Suprapubic skin (tissue), 4 donors: ENCODE measurements at places on chromosomes 2 and 18. TPM values are rescaled to one million over a fixed set of nuclear protein-coding genes. Genes with fewer than 3 reads are reported as not detected.

Gene SCYGR8
- total RNA-seq = 2.3 TPM

Gene TSHZ1
- 15.2 TPM for total RNA-seq

Gene CNDP1
- total RNA-seq = not detected

Gene SPP2
- not detected for total RNA-seq

- H3K4me1 ChIP-seq = peaks cover 4% of the 10 kb centered on the region
- H3K27me3 ChIP-seq = no peaks in the 10 kb centered on the region
- no peak for DNase-seq
- H3K27ac ChIP-seq = no peak overlapping the region
- H3K36me3 ChIP-seq = peaks cover 28% of the 10 kb centered on the region
These were observed 286.2 kb upstream of the EPAS1 start for GRCh38 chr2:46010925-46011490.

DNA sequence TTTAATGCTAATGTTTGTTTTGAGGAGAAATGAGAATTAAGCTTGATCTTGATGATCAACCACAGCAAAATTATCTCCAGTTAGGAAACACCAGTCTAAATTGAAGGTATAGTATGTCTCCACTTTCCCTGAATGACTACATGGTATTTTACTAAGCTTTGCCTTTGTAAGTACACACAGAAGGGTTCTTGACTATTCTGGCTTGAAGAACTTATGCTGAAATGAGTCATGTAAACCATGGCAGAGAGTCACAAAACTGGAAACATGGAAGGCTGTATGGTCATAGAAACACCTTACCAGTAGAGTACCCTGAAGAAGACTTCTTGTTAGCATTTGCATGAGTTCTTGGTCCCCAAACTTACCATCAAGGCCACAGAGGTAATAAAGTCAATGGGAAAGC, 250.5 kb downstream of the SLC8A1 start:
- no peaks in the 10 kb centered on the region for H3K27me3 ChIP-seq
- DNase-seq = no peak
- H3K36me3 ChIP-seq = no peaks in the 10 kb centered on the region
- no peak overlapping the region for H3K27ac ChIP-seq
- no peak overlapping the region for H3K4me3 ChIP-seq

DNA sequence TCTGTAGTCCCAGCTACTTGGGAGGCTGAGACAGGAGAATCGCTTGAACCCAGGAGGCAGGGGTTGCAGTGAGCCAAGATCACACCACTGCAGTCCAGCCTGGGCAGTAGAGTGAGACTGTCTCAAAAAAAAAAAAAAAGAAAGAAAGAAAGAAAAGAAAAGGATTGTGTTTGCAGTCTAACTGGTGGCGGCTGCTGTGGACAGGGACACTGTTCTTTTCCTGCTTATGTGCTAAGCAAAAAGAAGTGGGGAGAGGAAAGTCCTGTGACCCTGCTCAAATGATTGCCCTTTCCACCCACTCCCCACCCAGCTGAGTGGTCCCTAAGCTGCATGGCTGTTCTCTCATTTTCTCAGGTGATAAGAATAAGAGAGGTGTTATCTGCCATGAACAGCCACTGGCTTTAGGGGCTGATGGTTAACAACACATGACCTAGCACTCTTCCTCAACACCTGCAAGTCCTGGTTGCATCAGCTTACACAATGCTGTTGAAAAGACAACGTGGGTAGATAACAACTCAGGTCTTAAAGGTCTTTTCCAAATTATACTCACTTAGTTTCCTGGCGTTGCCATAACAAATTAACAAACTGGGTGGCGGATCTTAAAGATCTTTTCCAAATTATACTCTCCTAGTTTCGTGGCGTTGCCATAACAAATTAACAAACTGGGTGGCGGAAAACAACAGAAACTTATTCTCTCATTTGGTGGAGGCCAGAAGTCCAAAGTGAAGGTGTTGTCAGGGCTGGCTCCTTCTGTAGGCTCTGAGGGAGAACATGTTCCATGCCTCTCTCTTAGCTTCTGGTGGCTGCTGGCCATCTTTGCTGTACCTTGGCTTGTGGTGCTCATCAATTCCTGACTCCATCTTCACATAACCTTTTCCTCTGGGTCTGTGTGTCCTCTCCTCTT, 90.3 kb upstream of the RTN4 start:
- DNase-seq = no peak
- no peaks in the 10 kb centered on the region for H3K27me3 ChIP-seq
- H3K4me3 ChIP-seq = no peak overlapping the region
- H3K4me1 ChIP-seq = peaks cover 20% of the 10 kb centered on the region
- H3K27ac ChIP-seq = peak overlapping the region; percentile 38
- H3K36me3 ChIP-seq = no peaks in the 10 kb centered on the region

DNA sequence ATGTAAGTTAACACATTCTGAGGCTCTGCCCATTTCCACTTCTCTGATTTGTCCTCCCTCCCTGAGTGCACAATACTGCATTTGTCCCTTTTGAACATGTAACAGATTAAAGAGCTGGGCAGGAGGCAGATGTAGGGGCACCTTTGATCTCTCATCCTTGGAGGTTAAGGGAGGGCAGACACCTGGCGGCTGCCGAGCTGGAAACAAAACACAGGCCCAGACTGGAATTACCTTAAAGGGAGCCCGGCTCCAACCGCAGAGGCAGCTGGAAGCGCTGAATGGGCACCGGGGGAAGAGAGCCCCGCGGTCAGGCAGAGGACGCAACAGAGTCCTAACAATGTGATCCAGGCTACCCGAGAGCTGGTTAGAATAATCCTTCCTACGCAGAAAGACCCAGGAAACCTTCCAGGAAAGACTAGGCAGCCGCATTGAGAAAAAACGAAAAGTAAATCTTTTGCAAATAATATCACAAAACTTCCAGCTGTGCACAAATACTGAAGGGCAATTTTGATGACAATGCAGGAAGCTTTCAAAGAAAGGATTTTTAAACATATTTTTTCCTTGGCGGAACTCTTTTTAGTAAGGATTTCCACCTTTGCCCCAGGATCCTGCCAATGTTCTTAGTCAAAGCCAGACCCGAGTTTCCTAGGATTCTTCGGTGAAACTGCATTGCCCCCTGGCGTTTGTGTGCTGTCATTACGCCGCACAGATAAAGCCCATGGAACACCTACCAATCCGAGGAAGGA, 216.0 kb downstream of the TGIF1 start:
- H3K4me3 ChIP-seq = peak overlapping the region; percentile 37
- peaks cover 15% of the 10 kb centered on the region for H3K4me1 ChIP-seq
- H3K36me3 ChIP-seq = no peaks in the 10 kb centered on the region
- peak overlapping the region; percentile 61 for H3K27ac ChIP-seq
- no peaks in the 10 kb centered on the region for H3K27me3 ChIP-seq
- peak; percentile 88 for DNase-seq

GRCh38 chr18:59044855-59045254, 94.8 kb upstream of the SEC11C start:
- DNase-seq = no peak
- H3K4me3 ChIP-seq = no peak overlapping the region
- no peaks in the 10 kb centered on the region for H3K27me3 ChIP-seq

- DNase-seq = no peak
- no peaks in the 10 kb centered on the region for H3K27me3 ChIP-seq
- no peaks in the 10 kb centered on the region for H3K36me3 ChIP-seq
- no peak overlapping the region for H3K27ac ChIP-seq
- H3K4me1 ChIP-seq = no peaks in the 10 kb centered on the region
These were observed 72.0 kb downstream of the NYAP2 start for GRCh38 chr2:225471482-225471881.

DNA sequence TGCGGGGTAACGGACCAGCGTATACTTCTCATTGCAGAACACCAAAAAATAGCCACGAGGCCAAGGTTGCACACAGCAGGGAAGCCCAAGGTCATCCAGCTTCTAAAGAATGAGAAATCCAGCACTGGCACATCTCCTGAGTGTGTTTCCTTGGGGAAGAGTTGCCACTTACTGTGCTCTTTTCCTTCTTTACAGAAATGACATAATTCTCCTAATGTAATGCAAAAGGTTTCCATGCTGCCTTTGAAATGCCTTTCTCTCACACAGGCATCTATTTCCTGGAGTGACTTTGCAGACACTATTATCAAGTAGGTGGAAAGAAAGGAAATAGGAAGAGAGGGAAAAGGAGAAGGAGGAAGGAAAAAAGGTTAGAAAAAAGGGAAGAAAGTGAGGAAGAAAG, 862.1 kb upstream of the CELF4 start:
- DNase-seq = no peak
- no peaks in the 10 kb centered on the region for H3K36me3 ChIP-seq
- H3K27me3 ChIP-seq = no peaks in the 10 kb centered on the region
- no peaks in the 10 kb centered on the region for H3K4me1 ChIP-seq
- no peak overlapping the region for H3K4me3 ChIP-seq

DNA sequence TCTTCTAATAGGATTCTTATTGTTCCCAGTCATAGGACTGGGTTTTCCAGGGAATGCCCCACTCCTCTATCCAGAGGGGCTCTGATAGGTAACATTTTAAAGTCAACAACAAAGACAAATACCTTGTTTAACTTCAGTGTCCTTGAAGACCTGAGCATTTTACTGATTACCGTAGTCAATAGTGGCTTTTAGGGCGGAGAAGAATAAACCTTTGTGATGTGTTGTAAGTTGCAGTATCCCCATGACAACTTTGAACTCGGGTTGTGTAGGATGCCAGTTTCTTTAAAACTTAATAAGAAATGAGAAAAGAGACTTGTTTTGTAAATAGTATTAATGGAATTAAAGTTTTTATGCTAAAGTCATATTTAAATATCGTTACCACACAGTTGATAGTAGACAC, 6.0 kb downstream of the GATA6 start:
- peaks cover 25% of the 10 kb centered on the region for H3K4me1 ChIP-seq
- peaks cover 92% of the 10 kb centered on the region for H3K27me3 ChIP-seq
- no peaks in the 10 kb centered on the region for H3K36me3 ChIP-seq
- no peak overlapping the region for H3K27ac ChIP-seq
- no peak for DNase-seq
